Right ventricle myocardium inferior (tissue), 1 donor: ENCODE measurements at places on chromosomes 12 and 14. TPM values are rescaled to one million over a fixed set of nuclear protein-coding genes. Genes with fewer than 3 reads are reported as not detected.

Gene GPR65
- total RNA-seq = 0.62 TPM

Gene DBX2
- total RNA-seq = 0.24 TPM

Gene IAPP
- not detected for total RNA-seq

Gene EGLN3
- 136 TPM for total RNA-seq

Gene ACVRL1
- 49.6 TPM for total RNA-seq

Gene C12orf50
- total RNA-seq = 0.05 TPM

Gene LRRC10
- 39.2 TPM for total RNA-seq
